Stimulated activated CD8-positive, alpha-beta memory T cell treated with anti-CD3 and anti-CD28 coated beads, Interleukin-15, amount 100 ng/mL, for 24 hours (primary cell): ENCODE measurements at places on chromosomes 6 and 20.

DNA sequence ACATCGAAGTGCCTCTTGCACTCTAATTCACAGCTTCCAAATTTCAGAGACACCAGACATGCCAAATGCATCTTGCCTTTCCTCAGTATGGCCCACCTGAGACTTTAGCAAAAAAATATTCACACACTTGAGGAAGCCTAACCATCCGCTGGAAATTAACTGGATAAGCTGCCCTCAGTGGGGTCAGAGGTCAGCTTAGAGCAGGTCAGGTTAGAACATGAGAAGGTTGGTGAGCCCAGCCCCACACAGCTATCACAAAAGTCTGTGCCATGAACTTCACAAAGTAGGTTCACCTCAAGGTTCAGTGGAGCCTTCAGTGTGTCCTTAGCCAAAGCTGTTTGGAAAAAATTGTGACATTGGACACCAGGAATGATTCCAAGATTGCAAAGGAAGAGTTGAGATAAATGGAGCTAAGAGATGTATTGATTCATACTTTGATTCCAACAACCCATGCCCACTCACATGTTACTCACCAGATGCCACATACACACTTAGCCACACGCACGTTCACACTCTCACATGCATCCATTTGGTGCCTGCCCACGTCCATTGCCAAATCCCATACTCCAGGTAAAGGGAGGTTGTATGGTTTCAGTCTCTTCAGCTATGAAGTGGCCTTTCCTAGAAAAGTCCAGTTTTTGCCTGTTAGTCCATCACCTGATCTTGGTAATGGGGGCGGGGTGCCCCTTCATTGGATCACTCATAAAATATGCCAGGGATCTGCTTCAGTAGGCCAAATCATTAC is 11.1 kb downstream of the BAK1 start:
- DNase-seq: no peak

DNA sequence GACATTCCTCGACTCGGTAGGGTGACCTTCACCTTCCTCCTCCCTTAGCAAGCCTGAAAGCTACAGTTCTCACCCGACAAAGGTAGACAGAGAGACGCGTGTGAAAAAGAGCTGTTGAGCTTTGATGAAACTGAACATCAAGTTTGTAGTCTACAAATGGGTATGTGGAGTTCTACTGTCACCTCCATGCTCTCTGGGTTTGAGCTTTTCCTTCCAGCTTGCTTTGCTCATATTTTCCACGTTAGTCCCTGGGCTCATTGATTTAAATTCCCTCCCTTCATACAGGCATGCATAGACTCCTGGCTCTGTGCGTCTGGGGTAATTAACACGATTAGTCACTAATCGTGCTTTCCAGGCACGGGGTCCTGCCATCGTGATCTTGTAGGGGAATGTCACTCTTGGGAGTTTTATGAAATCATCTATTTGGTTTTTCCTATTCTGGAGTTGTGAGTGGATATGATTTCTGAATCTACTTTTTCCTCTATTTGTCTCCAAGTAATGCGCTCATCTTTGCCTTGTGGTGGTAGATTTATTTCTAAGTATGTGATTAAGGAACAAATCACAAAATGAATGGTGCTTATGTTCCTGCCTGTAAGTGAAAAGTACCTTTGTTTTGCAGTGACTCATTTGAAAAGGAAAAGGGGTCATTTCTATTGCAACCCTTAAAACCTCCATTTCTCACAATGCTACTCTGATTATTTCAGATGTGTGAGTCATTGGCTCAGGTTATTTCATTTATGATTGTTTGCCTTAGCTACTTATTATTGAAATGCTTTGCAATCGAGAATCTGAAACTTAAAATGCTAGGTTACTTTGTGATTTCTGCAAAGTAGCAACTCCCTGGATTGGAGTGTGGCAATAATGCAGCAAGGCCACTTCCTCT is 154.6 kb downstream of the ZDHHC14 start:
- no peak for DNase-seq

- no peak for DNase-seq
Observed at GRCh38 chr20:37992802-37993409, 40.4 kb downstream of the TTI1 start.

DNA sequence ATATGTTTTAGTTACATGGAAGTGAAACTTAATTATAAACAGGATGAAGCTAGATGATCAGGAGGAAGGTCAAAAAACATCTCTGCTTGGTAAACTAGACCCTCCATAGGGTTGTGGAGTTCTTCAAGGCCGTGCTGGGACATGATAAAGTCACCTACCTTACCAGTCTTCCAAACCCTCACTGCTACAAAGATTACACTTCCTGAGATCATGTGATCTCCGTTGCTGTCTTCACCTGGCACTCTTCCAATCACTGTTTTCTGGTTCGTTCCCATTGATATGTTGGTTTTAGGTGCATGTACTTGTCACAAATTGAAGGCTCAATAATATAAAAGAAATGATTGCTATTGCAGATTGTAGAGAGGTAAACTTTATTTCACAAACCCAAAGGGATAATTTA is 161.5 kb upstream of the MAN1A1 start:
- no peak for DNase-seq

DNA sequence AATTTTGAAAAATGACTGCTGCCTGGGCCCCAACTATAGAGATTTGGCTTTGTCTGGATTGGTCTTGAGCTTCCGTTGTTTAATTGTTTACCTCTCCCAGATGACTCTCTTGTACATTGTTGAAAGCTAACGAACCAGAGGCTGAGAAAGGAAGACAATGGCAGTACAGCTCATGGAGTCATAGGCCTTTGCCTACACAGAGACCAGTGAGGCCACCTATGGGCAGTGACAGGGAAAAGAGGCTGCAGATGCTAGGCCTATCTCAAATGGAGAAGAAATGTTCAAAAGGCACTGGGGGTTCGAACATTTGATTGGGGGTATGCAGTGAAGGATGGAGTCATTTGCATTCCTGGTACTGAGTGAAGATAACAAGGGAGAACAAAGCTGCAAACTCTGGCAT is 29.1 kb downstream of the OPN5 start:
- DNase-seq: no peak

- no peak for DNase-seq
Observed at GRCh38 chr6:77461796-77462195, 1.5 kb downstream of the HTR1B start.

- no peak for DNase-seq
Observed at GRCh38 chr6:11770546-11771466, 7.8 kb downstream of the ADTRP start.

DNA sequence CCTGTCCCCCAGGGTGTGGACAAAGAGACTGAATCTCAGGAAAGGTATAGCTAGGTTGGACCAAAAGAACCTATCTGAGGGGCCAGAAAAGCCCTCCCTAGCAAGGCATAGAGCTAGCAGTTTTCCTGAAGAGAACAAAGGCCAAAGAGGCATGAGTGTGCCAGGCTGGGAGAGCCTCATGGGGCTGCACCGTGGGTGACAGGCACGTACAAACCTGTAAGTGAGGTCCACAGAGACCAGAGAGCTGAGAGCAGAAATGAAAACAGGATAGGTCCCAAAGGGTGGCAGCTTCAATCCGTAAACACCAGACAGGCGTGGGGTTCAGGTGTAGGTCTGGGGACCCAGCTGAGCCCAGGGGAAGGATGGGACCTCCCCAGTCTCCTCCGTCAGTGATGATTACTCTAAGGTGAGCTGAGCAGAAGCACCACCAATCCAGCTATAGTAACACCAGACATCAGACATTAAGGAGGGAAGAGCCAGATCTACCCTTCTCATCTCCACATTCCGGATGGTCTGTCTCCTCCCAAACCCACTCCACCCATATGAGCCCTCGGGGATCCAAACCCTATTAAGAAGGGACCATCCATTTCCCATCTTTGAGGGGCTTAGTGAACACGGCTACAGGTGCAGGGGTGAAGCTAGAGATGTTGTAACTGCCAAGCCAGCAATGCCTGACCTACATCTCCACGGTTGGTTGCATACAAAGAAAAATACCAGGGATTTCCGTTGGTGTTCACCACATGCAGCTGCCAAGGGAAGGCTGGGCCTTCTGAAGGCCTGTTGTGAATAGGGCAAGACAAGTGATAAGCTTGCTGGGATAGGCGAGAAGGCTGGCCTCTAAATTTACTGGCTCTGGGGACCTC is 38.3 kb downstream of the BCL2L1 start:
- no peak for DNase-seq

DNA sequence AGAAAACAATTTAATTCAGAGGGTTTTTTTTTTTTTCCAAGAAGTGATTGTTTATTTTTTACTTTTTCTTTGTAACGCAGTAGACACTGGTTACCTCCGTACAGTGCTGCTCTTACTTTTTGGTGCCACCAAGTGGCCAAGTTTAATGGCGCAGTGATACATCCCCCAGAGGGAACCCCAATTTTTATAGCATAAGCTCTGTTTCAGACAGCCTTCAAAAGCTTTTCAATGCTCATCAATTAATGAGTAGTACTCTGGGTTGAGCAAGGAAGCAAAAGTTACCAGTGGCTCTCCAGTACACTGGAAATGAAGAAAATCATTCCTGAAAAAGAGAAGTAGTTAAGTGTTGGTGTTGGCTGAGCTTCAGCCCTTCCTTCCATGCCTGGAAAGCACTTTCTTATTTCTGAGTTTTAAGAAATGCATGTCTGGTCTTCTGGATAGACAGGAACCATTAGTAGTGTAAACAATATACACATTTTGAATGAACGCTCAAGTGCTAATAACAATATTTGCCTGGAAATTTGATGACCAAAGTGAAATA is 129.1 kb upstream of the SMLR1 start:
- peak; percentile 9 for DNase-seq

- no peak for DNase-seq
Observed at GRCh38 chr6:14212020-14212419, 94.4 kb downstream of the CD83 start.

DNA sequence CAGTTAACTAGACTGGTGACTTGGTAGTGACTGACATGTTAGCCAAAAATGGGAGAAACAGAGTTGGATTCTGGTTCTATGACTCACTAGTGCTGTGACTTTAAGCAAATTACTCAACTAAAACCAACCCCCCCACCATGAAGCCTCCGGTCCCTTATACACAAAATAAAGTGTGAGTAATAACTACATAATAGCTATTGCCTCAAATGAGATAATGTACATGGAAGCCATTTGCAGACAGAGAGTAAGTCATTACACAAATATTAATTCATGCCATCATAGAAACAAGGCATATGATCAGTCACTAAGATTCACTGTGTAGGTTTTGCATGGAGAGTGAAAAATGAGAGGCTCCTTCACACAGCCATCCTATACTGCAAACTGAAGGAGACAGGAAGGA is 111.9 kb downstream of the HIVEP2 start:
- DNase-seq: no peak

DNA sequence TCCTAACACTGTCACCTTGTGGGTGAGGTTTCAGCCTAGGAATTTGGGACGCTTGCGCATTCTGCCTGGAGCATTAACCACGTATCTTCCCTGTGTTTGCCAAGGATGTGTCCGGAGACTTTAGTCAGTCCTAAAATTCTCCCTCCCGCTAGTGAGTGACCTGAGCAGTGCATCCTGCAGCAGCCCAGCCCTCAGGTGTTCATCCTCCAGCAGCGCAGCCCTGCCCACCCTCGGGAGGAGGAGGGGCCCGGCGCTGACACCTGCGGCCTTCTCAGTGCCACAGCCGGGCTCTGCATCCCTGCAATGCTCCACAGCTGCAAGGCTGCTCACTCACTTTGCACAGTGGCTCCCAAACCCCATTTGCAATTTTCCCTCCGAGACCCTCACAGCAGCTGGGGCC is 79.5 kb downstream of the ERMARD start:
- DNase-seq: no peak

DNA sequence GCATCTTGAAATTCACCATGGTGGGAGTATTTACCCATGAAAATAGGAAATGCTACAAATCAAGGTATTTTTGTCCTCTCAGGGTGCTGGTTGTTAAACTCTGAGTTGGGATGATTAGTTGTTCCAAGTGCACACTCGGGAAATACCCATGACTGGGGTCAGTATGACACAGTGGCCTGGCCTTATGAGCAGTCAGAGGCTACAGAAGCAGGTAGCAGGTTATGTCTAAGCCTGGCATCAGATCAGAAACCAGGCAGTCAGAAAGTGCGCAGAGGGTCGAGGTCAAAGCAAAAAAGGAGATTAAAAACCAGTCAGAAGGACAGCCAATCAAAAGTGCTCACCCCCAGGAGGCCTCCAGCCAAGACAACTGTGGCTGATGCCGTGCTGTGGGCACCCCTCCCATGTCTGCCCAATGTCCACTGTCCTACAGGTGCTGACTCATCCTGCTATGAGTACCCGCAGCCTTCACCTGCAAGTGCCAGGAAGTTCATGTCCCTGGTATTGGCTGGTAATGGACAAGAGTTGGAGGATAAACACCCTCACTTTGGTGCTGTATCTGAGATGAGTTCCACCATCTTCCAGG is 117.4 kb upstream of the SLC24A3 start:
- DNase-seq: no peak

- no peak for DNase-seq
Observed at GRCh38 chr6:38833320-38833719, 118.2 kb downstream of the DNAH8 start.

- no peak for DNase-seq
Observed at GRCh38 chr6:129776542-129777330, 66.8 kb upstream of the ARHGAP18 start.

GRCh38 chr6:63783096-63783495 is 147.5 kb downstream of the PHF3 start:
- DNase-seq: no peak

DNA sequence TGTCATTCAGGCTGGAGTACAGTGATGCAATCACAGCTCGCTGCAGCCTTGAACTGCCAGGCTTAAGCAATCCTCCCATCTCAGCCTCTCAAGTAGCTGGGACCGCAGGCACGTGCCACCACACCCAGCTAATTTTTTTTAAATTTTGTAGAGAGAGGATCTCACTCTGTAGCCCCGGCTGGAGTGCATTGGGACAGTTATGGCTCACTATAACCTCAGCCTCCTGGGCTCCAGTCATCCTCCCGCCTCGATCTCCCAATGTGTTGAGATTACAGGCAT is 86.5 kb downstream of the SERAC1 start:
- no peak for DNase-seq
